Activated T-cell treated with anti-CD3 and anti-CD28 coated beads, Interleukin-2, amount 50 U/mL, for 4 hours (primary cell): ENCODE measurements at places on chromosomes 2 and 18.

GRCh38 chr18:70457223-70457622, 168.4 kb downstream of the SOCS6 start:
- no peak for DNase-seq

GRCh38 chr18:63031375-63031774, 288.2 kb downstream of the BCL2 start:
- no peak for DNase-seq

DNA sequence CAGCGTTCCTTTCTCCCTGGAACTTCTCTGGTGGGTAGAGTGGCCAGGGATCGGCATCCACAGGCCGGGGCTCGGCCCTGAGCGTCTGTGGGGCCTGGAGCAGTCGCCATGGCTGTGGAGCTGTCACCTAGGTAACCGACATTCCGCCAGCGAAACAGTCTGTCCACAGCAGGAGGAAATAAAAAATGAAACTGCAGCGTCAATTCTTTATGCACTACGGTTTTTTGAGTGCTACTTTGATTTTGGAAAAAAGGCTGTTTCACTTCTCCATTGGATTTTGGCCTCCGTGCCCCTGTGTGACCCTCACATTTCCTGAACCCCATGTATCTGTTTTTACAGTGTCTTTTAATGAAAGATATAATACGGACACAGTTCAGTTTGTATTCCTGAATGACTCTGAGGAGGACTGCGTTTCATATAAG, 163.4 kb downstream of the LDLRAD4 start:
- no peak for DNase-seq

DNA sequence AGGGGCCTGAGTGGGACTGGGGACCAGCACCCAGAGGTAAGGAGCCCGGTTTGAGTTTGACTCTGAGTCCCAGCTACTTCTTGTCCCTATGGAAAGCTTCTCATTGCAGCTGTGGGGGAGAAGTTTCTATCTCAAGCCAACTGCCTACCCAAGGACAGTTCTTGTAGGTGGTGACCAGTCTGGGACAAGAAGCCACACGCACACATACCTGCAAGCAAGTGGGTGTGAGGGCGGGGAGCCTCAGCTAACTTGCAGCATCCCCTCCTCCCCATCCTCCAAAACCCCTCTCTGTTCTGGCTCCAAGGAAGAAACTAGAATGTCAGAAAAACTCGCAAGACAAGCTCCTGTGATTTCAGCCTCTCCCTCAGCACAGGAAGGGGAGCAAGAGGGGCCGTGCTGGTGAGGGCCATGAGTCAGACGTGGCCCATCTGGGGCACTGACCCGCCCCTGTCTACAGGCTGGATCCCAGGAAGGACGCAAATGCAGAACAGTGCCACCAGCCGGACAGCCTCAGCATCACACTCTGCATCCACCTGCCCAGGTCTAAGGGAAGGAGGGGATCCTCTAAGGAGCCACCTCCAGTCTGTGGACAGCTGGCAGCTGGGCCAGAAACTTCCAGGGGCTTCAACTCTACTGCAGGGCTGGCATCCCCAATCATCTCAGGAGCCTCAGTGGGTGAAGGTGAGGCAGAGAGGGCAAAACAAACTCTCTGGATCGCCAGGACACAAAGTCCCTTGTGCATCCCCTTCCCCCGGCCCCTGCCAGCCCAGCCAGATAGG, 103.4 kb downstream of the TNS1 start:
- DNase-seq, result no peak

DNA sequence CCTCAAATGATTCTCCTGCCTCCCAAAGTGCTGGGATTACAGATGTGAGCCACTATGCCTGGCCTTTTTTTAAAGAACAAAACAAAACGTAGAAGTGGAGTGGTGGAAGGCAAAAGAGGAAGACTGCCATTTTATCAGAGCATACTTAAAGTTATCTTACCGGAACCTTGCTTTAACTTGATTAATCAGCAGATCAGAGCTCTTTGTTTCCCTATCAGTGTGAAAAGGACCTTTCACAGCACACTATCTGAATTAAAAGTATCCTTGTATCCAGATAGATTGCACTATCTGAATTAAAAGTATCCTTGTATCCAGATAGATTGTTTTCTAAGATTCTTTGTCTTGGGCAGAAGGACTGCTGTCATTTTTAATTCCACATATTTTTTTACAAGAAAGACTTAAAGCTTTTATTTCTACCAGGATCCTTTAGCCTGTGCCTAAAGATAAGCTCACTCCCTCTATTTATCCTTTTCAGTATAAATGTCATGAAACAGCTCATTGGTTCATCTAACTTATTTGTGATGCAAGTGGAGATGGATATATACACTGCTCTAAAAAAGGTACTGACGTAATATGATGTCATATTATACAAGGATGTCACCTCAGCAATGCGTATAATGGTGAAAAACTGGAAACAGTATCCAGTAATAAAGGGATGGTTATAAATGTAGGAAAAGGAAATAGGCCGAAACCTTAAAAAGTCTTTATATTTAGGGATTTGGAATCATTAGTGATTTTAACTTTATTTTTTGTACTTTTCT, 17.8 kb downstream of the GMCL1 start:
- DNase-seq, result no peak

- DNase-seq, result no peak
Observed at GRCh38 chr2:126835831-126836230, 62.9 kb upstream of the TEX51 start.

DNA sequence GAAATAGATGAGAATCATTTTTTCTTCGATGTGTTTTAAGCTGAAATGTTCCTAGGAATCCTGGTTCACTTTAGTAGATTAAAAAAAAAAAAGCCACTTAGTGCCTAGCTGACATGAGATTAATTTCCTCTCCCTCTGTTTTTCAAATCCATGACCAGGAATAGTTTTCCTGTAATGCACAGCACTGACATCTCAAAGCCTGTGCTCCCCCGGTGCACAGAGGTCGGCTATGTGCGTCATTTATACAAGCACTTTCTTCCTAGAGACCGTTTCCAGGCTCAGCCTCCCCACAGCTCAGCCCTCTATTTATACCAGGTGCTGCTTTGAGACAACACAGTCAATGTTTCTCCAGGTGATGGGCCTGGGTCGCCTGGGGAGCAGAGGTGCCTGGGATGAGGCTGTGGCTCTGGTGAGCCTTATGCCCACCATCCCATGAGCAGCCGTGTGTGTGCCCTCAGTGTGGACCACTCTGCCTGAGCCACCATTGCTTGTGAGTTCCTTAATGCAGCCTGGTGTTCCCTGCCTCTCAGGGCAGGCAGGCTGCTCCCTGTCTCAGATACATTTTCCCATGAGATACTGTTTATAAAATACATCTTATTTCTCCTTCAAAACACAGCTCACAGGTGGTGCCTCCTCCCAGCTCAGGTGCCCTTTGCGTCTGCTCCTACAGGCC, 515.7 kb upstream of the HS6ST1 start:
- DNase-seq, result no peak

DNA sequence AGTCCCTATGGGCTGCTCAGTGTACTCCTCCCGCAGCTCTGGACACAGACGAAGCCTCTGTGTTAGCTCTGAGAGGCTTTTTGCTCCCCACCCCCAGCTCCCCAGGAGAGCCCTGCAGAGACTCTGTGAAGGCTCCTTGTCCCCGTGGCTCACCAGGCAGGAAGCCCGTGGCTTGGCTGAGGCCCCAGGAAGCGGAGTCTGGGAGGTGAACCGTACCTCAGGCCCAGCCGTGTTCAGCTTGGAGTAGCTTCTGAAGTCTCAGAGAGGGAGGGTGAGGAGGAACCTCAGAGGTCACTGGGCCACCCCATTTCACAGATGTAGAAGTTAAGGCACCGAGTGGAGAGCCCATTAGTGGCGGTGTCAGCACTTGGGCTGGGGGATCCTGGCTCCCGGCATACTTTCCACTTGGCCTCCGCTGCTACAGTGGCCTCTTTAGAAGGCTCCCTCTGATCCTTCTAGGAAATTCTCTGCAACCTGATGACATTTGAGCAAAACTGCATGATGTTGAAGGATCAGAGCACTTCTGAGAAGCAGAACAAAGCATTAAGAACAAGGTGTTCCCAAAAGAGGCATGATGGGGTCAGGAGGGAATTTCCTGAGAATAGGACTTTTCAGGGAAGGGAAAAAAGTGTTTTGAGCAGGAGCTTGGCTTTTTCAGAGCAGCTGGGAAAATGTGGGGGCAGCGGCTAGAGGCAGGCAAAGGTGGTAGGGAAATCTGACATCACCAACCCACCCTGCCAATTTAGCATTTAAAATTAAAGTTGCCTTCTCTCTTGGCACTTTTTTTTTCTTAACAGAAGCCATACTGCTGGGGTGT, 79.1 kb downstream of the MCFD2 start:
- no peak for DNase-seq

GRCh38 chr18:56522816-56523215, 115.6 kb downstream of the TXNL1 start:
- no peak for DNase-seq

DNA sequence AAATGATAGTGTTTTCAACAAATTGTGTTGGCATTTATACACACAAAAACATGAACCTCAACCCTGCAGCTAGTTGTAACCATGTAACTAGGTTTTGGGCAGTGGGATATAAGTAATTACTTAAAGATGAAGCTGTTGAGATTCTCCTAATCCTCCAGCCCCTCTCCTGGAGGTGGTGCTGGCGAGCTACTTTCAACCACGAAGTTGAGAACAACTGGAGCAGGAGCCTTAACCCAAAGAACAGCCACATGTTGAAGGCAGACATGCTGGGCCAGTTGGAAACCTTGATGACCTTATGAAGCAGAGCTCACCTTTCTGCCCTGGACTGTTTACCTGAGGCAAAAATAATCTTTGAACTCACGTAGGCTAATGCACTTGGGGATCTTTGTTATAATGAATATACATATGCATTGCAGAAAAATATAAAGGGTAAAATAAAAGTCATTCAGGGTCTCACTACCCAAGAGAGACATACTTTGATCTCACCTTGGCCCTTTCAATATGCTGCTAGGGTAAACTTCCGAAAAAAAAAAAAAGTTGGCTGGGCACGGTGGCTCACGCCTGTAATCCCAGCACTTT, 89.6 kb upstream of the NPAS2 start:
- DNase-seq, result peak; percentile 40

- no peak for DNase-seq
Observed at GRCh38 chr2:138296365-138296764, 205.2 kb upstream of the SPOPL start.

DNA sequence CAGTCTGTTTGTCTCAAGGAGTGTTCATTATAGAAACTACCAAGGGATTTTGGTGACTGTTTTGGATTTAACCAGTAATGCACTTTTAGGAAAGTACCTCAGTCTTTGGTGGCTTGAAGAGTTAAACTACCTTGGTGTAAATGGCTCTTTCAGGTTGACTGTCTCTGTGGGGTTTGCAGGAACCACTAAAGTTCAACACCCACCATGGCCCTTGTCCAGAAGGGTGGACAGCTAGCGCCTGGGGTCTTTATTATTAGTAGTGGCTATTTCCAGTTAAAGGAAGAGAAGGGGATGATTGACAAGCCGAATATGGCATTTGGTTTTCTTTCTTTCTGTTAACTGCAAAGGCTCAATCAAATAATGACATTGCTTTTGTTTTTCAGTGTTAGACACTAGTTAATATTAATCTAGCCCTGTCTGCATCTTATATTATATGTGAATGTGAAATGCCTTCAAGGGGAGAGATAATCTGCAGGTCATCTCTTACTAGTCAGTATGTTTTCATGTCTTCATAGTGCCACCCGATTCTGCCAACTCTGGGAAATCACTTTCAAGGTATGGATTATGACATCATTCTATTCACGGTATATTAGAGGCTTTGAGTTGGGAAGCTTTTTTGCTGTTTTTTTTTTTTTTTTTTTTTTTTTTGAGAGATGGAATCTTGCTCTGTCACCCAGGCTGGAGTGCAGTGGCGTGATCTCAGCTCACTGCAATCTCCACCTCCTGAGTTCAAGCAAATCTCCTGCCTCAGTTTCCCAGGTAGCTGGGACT, 56.4 kb downstream of the MAP4K4 start:
- DNase-seq, result no peak

GRCh38 chr2:73285159-73285739, 971 bp upstream of the FBXO41 start:
- DNase-seq, result no peak

DNA sequence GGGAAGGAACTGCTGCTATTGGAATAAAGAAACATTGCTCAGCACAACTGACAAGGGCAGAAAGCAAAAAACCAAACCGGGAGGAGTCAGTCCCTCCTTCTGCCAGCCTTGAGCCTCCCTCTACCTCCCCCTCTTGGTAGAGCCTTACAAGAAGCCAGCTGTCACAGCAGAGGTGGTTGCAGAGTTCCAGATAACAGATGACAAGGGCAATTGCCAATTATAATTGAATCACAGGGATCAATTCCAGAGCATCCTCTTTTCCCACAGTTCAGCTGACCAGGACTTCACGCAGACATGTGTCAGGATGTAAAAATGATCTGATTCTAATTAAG, 548.2 kb upstream of the LRRTM1 start:
- DNase-seq, result no peak

DNA sequence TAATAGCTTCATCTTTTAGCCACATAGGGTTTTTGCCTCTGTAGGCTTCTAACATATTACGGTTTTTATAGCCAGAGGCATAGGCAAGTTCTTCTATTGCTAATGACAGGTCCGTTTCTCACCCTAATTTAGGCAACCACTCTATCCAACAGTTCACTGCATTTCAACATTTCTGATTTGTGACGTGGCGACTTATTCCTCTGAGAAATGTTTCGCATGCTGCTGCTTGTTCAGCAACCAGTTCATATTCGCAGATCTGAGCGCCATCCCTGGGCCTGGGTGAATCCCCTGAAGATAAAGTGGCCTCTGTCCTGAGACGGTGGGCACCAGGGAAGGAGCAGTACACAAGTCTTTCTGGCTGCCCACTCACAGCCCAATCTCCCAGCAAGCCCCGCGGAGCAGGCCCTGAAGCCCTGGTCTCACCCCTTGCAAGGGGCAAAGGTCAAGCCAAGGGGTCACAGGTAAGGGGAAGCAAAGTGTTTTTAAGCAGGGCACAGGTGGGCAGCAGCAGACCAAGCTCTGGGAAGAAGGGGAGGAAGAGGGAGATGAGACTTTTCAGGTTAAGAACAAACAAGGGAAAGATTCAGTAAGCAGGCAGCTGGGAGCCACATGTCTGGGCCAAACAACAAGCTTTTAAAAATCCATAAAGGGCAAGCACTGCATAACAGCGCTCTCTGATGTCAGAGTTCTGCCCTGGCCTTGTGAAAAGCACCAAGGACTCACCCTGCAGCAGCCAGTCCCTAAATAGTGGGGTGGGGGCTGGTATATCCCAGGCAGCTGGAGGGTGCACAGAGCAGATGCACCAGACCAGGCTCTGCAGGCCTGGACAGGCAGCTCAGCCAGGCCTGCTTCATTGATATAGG, 10.8 kb upstream of the COX7A2L start:
- no peak for DNase-seq

GRCh38 chr18:7524786-7525185, 42.3 kb upstream of the PTPRM start:
- no peak for DNase-seq

- DNase-seq, result no peak
Observed at GRCh38 chr2:187995556-187995955, 296.1 kb upstream of the GULP1 start.

DNA sequence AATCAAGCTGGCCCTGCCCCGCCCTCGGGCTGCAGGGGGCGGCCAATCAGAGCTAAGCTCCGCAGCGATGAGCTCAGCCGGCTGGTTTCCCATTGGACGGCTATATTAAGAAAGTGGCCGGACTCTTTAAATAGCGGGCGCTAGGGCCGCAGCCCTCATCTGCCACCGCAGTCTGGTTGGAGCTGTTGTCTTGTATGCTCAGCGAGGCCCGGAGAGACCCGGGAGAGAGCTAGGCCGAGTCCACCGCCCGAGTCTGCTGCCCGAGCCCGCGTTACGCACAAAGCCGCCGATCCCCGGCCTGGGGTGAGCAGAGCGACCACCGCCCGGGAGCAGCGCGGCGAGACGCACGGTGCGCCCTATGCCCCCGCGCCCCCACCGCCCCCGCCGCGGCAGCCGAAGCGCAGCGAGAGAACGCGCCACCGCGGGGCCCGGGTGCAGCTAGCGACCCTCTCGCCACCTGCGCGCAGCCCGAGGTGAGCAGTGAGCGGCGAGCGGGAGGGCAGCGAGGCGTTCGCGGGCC, at the start of gene RHOB:
Gene RHOB (plus strand): TSS at position 158 of the 520 bp plus-strand sequence. CDS start 392 bp downstream, outside the sequence.
- DNase-seq, result peak; percentile 82
